Bronchial epithelial cell (primary cell): ENCODE measurements at places on chromosomes 2 and 18. TPM values are rescaled to one million over a fixed set of nuclear protein-coding genes. Genes with fewer than 3 reads are reported as not detected.
A peak's percentile ranks its signal among the peaks of the same experiment; 100 is the strongest.

GRCh38 chr2:44178950-44179349, 10.3 kb downstream of the PPM1B start:
- DNase-seq: no peak

GRCh38 chr2:105382177-105382576, 16.7 kb downstream of the FHL2 start:
- DNase-seq: no peak

- no peak for DNase-seq
These were observed 19.3 kb upstream of the CD302 start for GRCh38 chr2:159817283-159817682.

Gene ZBTB7C
- total RNA-seq: under 0.01 and 1.2 TPM in 2 replicates

DNA sequence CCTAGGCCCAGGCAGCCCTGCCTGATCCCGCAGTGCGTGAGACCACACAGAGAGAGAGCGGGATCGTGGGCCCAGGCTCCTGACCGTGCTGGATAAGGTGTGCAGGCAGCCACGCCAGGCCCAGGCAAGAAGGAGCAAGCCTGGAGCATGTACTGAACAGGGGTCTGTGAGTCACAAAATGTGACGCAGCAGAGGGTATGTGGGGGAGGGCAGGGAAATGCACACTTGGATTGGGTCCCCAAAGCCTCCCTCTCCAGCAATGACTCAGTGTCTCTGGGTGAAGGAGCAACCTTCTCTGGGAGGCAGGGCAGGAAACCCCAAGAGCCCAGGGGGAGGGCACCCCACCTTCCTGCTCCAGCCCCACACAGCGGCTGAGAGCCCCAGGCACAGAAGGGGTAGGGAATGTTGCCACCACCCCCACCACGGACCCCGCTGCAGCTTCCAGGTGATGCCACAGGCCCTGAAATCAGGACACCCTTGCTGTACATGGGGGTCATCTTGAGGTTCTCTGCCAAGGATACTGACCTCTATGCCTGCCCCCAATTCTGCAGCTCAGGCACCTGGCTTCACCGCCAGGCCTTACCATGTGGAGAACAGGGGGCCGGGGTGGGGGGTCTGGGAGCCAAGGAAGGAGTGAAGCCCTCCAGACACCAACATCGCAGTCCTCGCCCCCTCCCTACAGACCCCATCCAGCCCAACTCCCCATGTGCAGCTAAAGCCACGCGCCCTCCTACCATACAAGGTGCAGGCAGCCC, 1.3 kb upstream of the GPC1 start:
- DNase-seq: peak; percentile 98

Gene TMEM247
- not detected in 2 replicates for total RNA-seq

DNA sequence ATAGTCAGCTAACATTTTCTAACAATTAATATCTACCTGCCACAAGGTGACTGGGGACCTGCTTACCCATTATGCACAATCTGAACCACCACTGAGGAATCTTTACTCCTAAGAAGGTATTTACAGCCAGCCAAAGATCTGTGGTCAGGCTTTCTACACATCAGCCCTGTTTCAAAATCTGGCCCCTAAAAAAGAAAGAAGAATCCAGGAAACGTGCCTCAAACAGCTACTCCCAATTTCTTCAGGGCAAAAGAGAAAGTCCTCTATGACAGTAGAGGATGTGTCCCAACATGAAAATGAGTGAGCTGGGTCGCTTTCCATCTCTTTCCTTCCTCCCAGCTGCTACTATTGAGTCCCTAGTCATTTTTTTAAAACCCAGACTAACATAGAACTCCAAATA, 79.5 kb downstream of the EPB41L3 start:
- no peak for DNase-seq

DNA sequence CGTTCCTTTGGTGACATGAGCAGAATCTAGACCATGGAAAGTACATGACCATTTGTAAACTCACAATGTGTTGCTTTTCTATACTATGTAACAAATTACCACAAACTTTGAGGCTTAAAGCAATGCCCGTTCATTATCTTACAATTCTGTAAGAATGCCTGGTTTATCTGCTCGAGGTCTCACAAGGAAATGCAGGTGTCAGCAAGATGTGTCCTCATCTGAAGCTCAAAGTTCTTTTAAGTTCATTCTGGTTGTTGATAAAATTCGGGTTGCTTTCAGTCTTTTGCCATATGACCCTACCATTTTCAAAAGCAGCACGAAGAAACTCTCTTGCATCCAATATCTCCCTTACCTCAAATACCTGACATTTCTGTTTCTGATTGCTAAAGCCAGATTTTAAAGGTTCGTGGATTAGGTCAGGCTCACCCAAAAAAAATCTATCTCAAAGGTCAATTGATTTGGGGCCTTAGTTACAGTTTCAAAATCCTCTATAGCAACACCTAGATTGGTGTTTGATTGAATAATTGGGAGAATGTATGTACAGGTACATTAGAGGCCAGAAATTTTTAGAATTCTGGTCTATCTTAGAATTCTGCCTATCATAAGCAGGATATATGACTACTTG, 125.9 kb downstream of the TMEM131 start:
- no peak for DNase-seq

Gene SCYGR2
- total RNA-seq: not detected in 2 replicates

Gene RAB11FIP5
- 19.5 and 21.9 TPM in 2 replicates for total RNA-seq

Gene TUBA4B
- not detected in 2 replicates for total RNA-seq

GRCh38 chr18:9177031-9177430, 40.5 kb downstream of the ANKRD12 start:
- DNase-seq: no peak

DNA sequence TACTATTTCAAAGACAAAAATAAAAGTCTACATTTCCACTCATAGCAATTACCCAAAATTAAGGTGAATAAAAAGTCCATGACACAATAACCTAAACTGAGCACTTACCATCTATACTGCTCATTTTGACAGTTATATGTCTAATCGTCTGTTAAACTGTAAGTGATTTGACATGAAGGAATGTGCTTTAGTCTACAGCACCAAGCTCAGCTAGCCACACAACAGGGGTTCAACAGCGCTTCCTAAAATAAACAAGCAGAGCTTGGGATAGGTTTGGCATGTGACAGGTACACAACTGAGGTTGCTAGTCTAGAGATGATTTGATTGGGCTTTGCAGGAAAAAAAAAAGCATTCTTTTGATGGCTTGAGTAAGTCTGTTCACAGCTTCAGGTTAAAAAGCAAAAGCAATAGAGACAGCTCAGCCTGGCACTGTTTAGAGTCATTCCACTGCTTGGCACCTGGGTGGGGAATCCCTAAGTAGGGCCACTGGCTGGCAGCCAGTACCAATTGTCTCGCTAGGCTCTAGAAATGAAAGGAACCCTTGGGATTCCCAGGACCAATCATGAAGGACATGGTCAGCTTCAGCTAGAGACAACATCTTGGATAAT, 78.6 kb downstream of the BARD1 start:
- peak; percentile 4 for DNase-seq

DNA sequence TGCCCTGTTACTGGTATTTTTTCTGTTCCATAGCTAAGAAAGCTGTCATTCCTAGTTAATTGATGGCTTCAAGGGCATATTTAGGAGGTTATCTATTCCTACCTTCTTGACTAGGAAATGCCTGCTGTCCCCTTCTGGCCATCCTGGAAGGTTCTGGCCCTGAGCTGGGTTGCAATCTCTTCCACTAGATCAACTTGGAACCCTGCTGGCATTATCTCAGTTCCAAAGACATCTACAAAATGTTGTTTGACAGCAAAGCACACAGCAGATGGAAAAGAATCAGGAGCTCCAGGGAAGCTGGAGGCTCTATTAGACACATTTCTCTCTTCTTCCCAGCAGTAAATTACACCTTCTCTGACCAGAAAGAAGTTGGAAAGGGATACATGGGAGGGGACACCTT, 192.1 kb downstream of the ARHGAP28 start:
- no peak for DNase-seq

DNA sequence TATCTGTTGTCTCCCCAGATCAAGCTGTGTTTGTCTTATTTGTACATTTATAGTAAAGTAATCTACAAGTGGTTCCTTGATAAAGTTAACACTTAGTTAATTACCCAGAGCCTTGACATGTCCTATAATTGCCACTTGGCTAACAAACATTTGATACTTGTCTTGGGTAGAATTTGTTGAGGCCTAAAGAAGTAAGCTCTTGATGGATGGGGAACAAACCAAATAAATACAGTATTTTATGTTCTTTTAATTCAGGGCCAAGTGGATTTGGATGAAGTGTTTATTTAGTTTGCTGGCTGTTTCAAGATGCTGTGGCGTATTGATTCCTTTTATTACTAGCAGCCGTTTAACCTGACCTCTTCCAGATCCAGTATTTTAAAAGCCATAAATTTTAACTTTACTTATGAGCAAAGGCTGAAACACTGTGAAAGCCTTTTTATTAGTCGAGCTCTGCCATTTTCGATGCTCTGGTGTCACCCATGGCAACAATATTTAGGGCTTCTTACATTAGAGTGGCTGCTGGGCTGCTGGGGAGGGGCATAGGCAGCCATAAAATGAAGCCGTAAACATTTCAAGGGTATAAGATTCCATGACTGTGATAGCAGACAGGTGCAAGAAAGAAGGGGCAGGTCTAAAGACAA, 401.6 kb upstream of the NRP2 start:
- DNase-seq: no peak

DNA sequence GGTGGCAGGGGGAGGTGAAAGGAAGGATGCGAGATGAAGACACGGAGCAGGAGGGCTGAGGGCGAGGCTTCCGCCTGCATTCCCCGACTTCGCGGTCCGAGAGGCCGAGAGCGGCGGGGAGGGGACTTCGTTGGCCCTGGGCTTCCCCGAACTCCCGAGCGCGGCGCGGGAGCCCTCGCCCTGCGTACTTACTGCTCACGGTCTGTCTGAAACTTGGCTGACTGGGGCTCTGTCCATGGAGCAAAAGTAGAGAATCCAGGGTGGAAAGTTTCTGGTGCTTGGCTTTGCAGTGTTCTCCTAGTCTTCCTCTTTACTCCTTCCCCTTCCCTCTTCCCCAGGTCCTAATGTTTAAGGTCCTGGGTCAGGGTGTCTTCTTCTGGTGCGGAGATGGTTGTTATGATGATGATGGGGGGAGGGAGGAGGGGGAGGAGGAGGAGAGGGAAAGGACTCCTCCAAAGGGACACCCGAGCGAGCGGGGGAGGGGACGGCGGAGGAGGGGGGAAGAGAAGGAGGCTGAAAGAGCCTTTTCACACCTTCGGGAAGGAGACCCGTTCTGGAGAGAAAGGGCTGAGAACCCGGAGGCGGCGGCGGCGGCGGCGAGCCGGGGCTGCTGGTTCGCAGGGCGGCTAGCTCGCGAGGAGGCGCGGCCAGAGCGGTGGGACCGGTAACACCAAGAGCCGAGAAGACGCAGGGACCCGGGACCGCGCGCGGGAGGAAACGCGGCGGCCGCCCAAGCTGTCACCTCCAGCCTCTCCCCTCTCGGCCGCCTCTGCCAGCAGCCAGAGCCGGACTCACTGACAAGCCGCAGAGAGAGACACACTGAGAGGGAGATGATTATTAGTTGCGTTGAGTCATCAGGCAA, at the start of gene SATB2:
Gene SATB2, minus strand, starts transcription at position 793 of the 862 bp plus-strand sequence. CDS start 1,902 bp downstream, outside the sequence.
- DNase-seq: peak; percentile 56

Gene KCNJ3
- not detected in 2 replicates for total RNA-seq

Gene NT5DC4
- total RNA-seq: not detected in 2 replicates

DNA sequence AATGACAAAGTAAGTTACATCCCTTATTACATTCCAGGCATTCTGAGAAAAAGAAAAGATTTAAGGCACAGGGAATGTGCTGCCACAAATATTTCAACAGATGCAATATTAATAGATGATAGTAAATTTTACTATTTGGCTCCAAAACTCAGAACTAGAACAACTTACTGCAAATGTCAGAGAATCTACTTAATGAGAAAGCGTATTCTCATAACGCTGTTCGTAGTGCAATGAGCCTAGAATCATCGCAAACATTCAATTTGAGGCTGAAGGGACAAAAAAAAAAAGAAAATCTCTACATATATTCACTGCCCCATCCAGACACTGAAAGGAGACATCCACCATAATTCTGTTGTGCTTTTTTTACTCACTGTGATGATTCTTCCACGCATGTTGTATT, 272.1 kb upstream of the DOK6 start:
- DNase-seq: no peak

DNA sequence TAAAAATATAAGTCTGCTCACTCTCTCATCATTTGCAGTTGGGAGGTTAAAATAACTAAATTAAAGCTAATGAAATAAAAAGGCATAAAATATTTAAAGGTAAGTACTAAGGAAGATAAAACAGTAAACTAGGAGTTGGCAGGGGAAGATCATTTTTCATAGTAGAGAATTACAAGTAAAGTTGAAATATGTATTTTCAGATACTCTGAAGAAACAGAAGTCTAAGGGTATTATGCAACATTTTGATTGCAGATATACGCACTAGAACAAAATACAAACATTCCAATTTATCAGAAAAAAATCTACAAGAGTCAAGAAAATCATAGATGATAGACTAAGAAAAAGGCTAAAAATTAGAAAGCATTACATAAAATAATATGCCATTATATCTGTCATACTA, 167.6 kb upstream of the CTAGE1 start:
- DNase-seq: no peak

- DNase-seq: no peak
These were observed 73.3 kb upstream of the DLGAP1 start for GRCh38 chr18:4528405-4528804.

DNA sequence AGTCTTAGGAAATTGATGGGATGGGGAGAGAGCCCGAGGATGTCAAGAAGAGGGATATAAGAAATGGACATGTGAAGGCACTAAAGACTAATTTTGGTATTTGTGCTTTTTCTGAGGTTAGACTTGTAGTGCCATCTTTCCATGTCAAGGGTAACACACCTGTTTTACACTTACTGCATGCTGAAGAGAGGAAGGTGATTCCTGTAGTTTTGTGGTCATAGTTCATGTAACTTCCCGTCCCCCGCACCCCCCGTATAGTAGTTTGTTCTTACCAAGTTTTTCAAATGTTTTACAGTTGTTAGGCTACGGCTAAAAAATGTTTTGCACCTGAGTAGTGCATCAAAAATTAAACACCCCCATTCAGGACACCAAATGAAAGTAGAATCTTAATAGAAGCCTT, 73.8 kb downstream of the CLIP4 start:
- no peak for DNase-seq

DNA sequence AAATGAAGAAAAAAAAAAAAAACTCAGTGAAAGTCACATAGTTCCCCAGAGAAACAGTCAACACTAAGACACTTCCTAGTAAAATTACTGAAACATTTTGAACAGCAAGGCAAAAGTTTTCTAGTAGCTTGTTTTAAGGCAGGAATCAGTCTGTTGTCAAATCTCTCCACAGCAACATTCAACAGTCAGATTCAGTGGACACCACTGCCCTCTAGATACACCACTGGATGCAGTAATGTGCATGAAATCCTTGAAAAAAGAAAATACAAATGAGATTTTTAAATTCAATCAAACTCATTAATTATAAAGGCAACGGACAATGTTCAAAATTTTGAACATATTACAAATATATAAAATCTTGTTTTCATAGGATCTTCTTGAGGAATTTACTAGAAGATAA, 46.4 kb downstream of the GRB14 start:
- DNase-seq: no peak

Gene TFCP2L1
- total RNA-seq: 5.5 and 10.6 TPM in 2 replicates

DNA sequence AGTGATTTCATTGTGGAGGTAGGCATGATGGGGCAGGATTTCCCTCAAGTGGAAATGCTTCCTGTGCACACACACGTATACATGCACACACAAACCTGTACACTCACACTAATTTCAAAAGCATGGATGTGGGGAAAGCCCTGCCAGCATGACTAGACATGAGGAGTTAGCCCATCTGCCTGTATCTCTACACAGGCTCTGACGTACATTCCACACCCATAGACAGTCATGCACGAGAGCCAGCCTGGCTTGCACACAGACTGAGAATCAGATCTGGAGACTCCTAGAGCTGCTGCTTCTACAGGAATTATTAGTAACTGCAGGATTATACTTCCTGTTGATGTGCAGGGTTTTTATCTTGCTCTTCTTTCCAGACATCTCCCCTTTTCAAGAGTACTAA, 27.3 kb upstream of the NFU1 start:
- DNase-seq: peak; percentile 100

- peak; percentile 41 for DNase-seq
These were observed 92.3 kb downstream of the UBE2E3 start for GRCh38 chr2:181072486-181073235.

Gene SERPINB11
- total RNA-seq: 1.6 and 9.5 TPM in 2 replicates
